Caco-2 (cell line): ENCODE measurements at places on chromosomes 1 and 21.
A peak's percentile ranks its signal among the peaks of the same experiment; 100 is the strongest.

GRCh38 chr1:90220941-90221693 lies 226.2 kb downstream of the ZNF326 start:
- DNase-seq = no peak

DNA sequence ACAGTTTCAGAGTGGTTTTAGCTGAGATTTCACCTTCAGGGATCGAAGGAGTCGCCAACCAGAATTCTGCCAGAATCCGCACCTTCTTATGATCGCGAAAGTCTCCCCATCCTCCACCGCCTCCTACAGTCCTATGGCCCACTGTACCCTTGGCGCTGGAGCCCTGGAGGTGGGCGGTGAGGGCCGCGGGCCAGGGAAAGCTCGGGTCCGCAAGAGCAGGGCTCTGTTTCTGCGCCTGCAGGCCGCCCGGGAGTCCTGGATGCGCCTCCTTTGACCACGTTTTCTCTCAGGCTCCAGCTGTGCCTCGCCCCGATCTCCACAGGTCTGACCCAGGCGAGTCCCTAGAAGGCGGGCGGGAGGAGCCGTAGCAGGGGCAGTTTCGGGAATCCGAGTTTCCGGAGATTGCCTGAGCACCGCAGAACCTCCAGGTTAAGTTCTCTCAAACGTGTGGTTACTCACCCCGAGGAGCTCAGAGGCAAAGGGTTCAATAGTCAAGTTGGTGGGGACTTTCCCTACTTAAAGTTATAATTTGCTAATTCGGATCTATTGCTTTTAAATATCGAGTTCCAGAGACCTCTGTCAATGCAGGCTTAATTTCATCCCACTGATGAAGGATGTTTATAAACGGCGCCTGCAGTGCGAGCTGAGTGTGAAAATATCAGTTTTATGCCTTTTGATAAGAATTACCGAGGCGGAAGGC lies 3.2 kb upstream of the LHX8 start:
- no peak for DNase-seq

DNA sequence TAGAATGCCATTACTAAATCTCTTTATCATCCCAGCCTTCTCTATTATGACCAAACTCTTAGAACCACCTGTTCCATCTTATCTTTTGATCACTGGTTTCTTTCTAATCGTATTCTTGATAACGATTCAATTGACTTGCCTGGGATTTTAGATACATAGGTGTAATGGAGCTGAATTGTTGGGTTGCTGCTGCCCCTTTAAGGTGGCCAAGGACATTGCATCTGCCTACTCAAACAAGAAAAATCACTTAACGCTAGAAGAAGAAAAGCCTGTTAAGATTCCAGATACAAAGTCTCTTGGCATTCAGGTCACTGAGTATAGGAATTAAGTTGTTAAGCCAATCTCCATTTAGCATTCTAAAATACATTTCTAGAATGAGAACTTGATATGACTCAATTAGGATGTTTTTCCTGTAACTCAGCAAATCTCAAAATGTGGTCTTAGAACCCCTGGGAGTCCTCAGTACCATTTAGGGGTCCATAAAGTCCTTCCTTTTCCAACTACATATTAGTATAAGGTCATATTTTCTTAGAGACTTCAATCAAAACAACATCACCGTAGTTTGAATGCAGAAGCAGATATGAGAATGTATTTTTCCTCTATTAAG lies 12.4 kb downstream of the NEXN start:
- peak; percentile 28 for DNase-seq

DNA sequence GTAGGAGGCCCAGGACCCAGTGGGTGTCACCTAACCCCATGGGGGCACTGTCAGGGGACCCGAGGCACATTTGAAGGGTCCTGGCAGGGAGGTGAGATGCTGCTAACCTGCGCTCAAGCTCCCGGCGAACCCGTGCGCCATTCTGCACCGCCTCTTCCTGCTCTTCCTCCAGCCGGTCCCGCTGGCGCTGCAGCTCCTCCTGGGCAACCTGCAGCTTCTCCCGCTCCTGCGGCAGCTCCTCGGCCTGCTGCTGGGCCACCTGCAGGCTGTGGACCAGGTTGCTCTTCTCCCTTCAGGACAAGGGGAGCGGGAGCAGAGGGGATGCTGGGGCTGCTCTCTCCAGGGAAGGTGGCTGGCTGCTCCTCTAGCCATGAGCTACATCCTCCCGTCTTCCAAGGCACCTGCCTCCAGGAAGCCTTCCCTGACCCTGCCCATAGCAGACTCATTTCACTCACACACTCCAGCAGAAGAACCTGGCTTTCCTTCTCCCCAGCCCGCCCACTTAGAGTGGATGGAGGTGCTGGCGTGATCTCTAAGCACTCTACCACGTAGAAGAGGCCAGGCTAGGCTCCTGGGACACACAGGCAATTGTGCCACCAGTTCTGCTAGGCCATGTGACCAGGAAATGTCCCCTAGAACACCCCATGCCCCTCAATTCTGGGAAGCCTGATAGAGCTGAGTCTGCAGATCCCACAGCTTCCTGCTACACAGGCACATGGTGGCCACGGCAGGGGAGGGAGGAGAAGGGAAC lies 15.2 kb upstream of the NBPF1 start:
- peak; percentile 51 for DNase-seq

DNA sequence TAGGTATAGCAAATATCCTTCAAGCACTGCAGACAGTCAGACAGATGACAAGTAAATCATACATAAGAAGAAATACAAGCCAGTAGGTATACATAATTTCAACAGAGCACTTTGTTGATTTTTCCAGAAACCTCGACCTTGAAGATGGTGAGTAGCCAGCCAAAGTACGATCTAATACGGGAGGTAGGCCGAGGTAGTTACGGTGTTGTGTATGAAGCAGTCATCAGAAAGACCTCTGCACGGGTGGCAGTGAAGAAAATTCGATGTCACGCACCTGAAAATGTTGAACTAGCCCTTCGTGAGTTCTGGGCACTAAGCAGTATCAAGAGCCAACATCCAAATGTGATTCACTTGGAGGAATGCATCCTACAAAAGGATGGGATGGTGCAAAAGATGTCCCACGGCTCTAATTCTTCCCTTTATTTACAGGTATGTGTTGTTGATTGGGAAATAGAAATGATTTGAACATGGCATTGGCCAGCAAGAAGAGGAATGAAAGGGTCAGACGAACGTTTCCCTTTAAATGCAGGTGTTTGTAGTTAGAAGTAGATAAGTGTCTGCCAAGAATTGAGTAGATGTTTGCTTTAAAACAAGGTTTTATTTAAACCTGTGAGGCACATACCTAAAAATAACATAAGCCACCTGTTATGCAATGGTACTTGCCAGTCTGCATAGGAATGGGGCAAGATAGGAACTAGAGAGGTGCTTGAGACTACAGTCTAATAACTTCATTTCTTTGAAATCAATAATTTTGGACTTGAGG lies 2.7 kb downstream of the PDIK1L start:
- no peak for DNase-seq

- no peak for DNase-seq
These were observed 1.3 kb upstream of the DOCK7 start for GRCh38 chr1:62689524-62689923.

- DNase-seq = no peak
These were observed 100.2 kb upstream of the COG2 start for GRCh38 chr1:230542054-230542453.

DNA sequence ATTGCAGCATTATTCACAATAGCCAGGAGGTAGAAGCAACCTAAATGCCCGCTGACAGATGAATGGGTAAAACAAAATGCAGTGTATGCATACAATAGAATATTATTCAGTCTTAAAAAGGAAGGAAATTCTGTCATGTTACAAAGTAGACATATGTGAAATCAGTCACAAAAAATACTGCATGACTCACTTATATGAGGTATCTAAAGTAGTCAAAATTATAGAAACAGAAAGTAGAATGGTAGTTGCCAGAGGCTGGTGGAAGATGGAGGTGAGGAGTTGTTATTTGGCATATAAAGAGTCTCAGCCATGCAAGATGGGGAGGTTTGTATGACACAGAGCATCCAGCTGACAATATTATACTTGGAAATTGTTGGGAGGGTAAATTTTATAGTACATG lies 43.0 kb upstream of the EGLN1 start:
- no peak for DNase-seq

GRCh38 chr1:241376701-241377100 lies 19.7 kb upstream of the RGS7 start:
- no peak for DNase-seq

DNA sequence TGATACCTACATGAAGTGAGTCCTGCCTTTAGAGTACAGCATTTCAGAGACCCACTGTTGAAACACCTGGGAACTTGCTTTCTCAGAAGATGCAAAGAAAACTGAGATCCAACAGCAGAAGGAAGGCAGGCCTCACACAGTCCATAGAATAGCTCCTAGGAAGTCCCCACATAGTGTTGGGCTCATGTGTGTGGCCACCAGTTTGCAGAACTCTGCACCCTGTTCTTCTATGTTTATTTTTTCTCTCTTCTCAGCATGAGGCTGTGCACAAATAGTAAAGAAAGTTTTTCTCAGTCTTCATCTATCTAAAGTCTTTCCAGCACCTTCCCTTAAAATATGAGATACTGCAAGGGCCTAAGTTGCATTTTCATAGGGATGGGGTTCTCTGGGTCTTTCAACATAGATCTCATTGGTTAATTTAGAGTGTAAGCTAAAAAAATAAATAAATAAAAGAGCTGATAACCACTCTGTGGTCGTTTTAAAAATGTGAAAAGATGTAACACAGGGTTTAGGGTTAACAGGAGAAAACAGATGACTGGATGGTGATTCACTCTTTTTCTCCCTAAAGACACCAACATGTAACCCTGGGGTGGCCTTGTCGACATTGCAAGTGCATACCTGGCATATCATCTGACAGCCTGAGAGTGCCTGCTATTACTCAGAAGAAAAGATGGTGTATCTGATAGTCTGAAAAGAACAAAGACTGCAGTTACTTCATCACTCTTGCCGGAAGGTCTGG lies 94.6 kb downstream of the ZC3H11B start:
- DNase-seq = peak; percentile 13

- no peak for DNase-seq
These were observed 35.1 kb downstream of the EDN2 start for GRCh38 chr1:41449326-41449921.

DNA sequence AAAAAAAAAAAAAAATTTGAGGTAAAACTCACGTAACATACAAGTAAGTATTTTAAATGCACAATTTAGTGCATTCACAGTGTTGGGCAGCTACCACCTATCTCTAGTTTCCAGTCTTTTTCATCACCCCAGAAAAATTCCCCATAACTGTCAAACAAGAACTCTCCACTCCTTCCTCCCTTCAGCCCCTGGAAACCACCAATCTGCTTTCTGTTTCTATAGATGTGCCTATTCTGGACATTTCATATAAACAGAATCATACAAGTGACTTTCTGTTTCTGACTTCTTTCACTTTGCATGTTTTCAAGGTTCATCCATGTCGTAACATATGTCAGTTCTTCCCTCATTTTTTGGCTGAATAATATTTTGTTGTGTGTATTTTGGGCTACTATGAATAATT lies 24.9 kb upstream of the ETS2 start:
- DNase-seq = no peak

DNA sequence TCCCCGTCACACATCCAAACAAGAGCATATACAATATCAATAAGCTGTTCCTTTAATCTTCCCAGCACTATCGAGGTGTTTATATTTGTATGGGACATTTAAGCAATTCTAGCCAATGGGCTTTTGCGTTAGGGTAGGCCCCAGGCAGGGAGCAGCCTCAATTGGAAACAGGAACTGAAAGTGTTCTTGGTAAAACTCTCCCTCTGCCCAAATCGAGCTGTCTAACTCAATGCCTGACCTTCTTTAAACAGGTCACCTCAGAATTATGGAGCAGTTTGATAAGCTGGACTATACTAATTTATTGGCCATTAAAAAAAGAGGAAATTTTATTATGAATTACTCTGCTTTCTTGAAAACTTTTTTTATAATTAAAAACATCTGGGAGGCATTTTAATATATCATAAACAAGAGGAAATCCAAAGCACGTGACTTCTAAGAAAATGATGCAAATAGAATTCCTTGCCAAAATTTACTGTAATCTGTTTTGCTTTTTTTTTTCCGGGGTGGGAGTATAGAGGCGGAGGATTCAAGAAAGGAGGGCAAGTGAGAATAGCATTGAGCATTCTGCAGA lies 498.1 kb downstream of the LMO4 start:
- no peak for DNase-seq

DNA sequence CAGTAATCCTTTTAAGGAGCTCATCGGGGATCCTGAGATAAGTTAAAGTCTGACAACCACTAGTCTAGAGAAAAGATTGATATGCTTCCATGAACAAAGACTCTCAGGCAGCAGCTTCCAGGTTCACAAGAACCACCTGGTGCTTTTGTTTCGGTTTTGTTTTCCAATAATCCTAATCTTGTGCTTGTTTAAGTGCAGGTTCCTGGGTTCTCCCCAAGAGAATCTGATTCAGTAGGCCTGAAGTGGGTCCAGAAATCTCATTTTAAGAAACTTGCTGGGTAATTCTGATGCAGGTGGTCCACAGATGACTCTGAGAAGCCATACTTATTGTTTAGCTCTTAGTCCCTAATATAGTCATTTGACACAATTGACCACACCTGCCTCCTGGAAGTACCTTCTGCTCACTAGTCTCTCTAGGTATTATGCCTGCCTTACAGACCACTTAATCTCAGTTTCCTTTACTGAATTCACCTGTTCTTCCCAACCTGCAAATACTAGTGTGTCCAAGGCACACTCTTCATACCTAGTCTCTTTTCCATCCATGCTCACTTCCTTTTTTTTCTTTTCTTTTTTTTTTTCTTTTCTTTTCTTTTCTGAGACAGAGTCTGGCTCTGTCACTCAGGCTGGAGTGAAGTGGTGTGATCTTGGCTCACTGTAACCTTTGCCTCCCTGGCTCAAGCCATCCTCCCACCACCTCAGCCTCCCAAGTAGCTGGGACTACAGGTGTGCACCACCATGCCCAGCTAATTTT lies 20.5 kb upstream of the FRRS1 start:
- no peak for DNase-seq

DNA sequence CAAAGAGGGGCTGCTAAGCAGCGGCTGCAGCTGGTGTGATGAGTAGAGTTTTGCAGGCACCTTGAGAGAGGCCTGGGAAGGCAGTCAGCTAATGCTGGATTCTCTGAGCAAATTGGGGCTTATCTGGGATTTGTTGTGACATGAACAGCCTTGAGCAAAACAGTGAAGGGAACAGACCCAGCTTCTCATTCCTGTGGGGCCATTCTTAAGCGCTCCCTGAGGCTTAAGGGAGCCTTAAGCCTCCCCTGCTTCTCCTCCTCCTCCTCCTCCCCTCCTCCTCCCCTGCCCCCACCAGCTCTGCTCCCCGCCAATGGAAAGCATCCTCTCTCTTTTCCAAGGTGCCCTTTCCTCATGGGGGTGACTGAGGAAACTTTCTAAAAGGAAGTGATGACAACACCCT lies 21.3 kb downstream of the HMGCS2 start:
- no peak for DNase-seq

- DNase-seq = no peak
These were observed 174.4 kb upstream of the FGGY start for GRCh38 chr1:59122527-59122926.

GRCh38 chr1:17861685-17862084 lies 106.6 kb downstream of the ACTL8 start:
- DNase-seq = no peak

GRCh38 chr1:115330480-115331013 lies 7.5 kb downstream of the NGF start:
- DNase-seq = no peak
